ENCODE measurements at places on chromosomes 11 and 22. TPM values are rescaled to one million over a fixed set of nuclear protein-coding genes. Genes with fewer than 3 reads are reported as not detected.

GRCh38 chr22:47063606-47064005, 301.2 kb downstream of the TBC1D22A start:
- DNase-seq: no peak

DNA sequence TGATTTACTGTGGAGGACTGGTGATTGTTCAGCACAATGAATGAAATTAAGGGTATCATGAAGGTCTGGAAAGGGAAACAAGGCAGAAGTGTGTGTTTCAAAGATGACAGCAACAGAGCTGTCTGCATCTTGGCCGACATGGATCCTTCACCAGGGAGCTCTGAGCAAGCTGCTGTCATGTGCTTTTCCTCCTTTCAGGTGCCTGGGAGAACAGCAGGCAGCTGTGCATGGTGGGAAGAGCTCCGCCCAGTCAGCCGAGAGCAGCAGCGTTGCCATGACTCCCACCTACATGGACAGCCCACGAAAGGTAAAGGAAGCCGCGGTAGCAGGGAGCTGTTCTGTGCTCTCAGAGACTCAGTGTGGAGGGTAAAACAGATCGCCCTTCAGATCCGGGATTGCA, 87.1 kb upstream of the YWHAH start:
- no peak for DNase-seq

GRCh38 chr11:120590472-120590871, 78.9 kb downstream of the GRIK4 start:
- no peak for DNase-seq

The OR5L1 gene
- polyA plus RNA-seq: not detected

DNA sequence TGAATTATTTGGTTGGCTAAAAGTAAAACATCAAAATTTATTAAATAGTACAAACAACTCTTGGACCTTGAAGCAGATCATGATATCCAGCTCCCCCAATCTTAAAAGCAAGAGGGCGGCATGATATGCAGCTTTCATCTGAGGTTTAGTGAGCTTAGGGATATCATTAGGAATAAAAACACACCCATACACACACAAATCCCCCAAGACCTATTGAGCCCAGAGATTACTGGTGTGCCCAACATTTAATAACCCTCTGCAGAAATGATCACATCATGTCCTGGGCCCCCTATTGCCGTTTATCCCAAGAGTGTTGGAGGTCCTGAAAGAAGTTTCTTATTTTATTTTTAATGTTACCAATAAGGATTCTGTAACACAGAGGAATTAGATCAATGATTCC, at the start of gene OR8D1:
TSS of gene OR8D1 (minus strand) at position 101 of the 400 bp plus-strand sequence. CDS start 3,183 bp downstream, outside the sequence.
- no peak for DNase-seq

- DNase-seq: peak; percentile 62
These were observed 28.8 kb upstream of the MOB2 start for GRCh38 chr11:1515082-1516060.

- DNase-seq: no peak
These were observed 82.5 kb upstream of the SORL1-AS1 start for GRCh38 chr11:121535129-121535796.

The CAPRIN1 gene
- polyA plus RNA-seq: 75.2 TPM

DNA sequence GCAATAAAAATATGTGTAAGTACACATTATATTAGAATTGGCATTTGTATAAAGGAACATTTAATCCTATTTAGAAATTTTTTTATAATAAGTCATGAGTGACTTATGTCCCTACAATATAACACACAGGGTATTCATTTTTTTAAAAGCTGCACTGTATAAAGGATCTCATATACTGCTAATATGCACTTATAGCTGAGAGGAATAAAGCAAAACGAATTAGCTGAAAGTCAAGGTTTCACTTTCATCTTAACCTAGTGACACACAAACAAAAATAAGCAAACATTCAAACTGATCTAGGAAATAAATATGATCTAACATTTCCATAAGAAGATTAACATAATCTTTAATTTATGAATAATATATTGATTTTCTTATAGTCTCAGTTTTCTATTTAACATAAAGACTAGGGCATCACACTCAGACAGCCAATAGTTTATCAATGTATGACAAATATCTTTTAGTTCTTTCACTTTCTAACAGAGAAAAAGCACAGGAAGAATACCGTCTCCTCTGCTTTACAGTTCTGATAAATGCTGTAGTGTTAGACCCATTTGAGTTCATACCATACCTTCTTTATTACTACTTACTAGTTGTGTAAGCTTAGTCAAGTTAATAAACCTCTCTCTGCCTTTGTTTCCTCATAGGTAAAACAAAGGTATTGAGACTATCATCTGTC, 42.9 kb downstream of the DCDC1 start:
- DNase-seq: no peak

- no peak for DNase-seq
These were observed 5.7 kb upstream of the LIN7C start for GRCh38 chr11:27512238-27512637.

DNA sequence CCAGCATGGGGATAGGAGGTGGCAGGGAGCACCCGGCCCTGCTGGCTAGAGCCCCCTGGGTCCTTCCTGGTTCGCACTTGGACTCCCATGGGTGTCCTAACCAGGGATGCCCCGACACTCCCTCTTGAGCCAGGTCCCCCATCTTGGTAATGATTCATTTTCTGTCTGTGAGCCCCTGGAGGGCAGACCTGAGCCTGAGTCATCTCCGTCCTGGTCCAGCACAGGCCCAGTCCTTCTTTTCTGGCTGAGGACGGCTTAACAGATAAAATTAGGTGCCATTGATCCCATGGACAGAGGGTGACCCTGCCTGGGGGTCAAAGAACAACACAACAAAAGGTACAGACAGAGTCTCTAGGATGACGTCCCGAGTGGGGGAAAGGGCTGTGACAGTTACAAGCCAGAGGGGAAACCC, 3.5 kb downstream of the RHOD start:
- DNase-seq: no peak

DNA sequence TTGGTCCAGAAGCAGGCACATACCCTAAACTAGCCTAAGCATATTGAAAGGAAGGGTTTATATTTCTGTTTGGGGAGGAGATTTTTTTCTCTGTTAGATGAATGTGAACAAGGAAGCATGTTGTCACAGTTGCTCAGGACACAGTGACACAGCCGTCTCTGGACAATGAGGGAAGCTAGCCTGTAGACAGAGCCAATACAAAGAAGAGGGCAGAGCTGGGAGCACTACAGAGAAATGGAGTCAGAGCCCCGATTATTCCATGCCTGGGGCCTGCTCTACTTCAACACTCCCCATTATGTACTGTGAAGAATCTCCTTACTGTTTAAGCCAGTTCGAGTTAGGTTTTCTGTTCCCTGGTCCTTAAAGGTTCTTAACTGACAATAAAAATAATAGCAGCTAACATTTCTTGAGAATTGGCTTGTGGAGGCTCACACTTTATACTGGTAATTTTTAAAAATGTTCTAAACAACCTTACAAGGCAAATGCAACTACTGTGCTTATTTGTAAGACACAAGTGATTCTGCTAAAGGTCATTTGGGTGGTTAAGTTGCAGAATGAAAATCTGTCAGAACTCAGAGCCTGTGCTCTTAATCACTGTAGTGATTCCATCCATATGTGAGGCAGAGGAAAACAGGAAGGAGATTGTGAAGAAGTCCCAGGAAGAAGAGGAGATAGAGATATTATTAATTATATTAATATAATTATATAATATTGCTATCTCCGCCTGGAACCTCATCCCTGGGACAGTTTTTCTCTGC, 58.8 kb upstream of the RRAS2 start:
- no peak for DNase-seq

DNA sequence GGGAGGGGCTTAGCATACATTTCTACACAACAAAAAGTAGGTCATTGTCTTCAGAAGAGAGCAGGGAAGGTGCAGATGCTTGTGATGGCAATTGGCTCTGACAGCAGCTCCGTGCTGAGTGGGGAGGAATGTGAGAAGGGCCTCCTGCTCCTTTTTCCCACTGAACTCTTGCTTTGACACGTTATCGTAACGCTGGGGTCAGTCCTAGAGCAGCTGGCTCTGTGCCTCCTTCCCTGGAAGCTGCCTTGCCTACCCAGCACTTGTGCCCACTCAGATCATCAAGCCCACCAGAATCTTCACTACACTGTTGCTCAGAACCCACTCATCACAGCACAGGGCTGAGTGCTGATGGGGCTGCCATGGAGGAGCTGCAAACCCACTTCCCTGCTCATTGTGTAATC, 14.9 kb upstream of the NAV2 start:
- DNase-seq: no peak

DNA sequence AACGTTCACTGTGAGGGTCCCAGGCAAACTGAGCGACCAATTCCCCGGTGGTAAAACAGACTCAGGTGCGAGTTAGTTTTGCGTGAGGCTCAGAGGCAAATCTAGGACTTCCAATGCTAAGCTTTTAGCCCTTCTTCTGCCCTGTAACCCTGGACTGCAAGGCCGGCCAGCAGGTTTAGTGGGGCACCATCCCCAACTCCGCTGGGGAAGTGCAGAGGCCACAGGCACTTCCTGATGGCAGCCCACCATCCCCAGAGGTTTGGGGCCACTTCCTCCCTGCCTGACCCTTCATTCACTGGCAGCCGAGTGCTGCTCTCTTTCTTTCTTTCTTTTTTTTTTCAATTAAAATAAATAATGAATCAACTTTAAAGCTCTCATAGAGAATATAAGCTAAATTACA, 124.6 kb upstream of the B3GAT1 start:
- DNase-seq: no peak

- DNase-seq: no peak
These were observed 14.0 kb downstream of the OR8A1 start for GRCh38 chr11:124583781-124584180.

DNA sequence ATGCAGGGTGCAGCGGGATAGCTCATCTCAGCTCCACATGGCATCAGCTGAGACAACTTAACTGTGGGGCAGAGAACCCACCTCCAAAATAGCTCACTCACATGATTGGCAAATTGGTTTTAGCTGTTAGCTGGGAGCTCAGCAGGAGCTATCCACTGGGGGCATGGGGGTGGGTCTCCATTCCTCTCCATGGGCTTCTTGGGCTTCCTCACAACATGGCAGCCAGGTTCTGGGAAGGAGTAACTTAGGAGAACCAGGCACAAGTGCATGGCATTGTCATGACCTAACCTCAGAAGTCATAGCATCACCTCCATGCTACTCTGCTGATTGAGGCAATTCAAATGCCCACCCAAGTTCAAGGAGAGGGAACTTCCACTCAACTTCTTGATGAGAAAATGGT, 85.5 kb downstream of the MN1 start:
- no peak for DNase-seq

The CNGA4 gene
- polyA plus RNA-seq: not detected

DNA sequence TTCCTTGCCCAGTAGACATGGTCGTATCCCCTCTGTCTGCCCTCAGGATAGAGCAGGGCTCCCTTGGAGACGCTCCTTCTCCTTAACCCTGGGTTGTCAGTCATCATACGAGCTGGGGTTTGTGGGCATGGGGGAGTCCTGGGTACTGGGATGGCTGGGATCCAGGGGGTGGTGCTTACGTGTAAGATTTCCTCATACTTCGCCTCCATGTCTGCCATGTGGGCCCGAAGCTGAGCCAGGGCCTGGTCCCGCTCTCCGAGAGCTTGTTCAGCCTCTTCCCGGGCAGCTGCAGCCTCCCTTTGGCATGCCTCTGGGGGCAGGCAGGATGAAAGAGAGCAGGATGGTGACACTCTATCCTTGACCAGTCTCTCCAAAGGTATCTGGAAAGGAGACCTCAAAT, 5.3 kb downstream of the NHERF4 start:
- no peak for DNase-seq

- DNase-seq: no peak
These were observed 190.8 kb upstream of the CNTN5 start for GRCh38 chr11:98829971-98830370.

The MYO7A gene
- 0.06 TPM for polyA plus RNA-seq

DNA sequence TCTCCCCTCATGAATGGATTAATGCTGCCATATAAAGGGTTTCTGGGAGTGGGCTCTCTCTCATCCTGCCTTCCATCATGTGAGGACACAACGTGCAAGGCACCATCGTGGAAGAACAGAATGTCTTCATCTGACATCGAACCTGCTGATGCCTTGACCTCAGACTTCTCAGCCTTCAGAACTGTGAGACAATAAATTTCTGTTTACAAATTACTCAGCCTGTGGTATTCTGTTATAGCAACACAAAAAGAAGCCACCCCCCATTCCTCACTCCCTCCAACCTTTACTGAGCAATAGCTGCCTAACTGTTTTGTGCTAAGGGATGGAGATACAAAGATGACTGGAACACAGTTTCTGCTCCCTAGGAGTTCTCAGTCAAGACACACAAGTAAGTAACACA, 106.1 kb upstream of the PLET1 start:
- no peak for DNase-seq

DNA sequence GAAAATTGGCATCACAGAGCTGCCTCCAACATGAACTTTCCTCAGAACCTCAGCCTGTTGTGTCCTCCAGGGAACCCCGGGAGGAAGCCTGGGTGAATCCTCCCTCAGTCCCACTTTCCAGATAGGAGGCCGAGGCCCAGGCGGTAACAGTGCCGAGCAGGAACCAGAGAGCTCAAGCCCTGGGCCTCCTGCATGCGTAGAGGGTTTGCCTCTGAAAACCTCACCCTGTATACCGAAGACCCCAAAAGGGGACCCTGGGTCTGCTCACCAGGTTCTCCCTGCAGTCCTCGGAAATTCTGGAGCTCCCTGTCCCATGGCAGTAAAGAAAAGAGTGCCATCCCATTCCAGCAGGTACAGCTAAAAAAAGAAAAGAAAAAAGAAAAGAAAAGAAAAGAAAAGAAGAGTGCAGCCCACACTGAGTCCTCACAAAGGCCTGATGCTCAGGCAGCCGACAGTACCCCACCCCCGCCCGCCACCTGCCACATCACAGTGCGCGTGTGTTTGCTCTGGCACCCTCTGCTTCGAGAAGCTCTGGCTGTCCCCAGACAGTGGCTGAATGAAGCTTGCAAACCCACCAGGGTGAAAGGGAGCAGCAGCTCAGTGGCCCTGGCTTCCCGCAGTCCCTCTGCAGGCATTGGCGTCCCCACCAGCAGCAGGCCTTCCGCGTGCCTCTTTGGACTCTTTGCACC, 28.4 kb upstream of the FADD start:
- no peak for DNase-seq

The OR5L2 gene
- polyA plus RNA-seq: not detected

GRCh38 chr22:35850831-35851230, 133.2 kb downstream of the APOL5 start:
- no peak for DNase-seq

GRCh38 chr11:79485694-79486093, 44.9 kb upstream of the TENM4 start:
- no peak for DNase-seq
